Small intestine (tissue), 16 donors: ENCODE measurements at places on chromosomes 6 and 20.

- peak; percentile 83 for DNase-seq
These were observed 23.0 kb upstream of the FKBP1A start for GRCh38 chr20:1415667-1416468.

- DNase-seq = peak; percentile 83
These were observed 44.2 kb downstream of the ZNF831 start for GRCh38 chr20:59207742-59208357.

DNA sequence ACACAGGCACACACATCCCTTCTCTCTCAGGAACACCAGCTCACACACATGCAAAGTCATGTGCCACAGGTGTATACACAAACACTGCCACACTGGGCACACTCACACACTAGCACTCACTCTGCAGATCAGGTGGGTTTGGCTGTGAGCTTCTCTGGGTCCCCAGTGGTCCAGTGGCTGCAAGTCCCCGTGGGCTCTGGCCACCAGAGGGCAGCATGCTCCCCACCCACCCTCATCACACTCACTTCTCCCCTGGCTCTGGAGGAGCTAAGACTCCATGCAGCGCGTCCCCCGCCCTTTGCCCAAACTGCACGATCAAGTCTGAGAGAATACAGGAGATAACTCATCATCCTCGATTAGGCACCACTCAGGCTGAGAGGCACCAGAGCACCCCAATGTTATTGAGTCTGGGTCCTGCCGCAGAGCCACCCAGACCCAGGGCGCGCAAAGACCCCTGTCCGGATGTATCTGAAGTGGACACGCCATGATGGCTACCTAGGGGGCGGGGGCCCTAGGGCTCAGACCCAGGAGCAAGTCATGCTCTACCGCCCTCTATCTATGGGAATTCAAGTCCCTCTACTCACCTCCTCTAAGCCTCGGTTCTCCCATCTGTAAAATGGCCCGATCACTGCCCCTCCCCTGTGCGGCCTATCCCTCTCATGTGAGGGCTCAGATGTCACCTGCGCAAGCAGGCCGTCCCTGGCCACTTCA, 90.5 kb downstream of the GRM4 start:
- peak; percentile 71 for DNase-seq

DNA sequence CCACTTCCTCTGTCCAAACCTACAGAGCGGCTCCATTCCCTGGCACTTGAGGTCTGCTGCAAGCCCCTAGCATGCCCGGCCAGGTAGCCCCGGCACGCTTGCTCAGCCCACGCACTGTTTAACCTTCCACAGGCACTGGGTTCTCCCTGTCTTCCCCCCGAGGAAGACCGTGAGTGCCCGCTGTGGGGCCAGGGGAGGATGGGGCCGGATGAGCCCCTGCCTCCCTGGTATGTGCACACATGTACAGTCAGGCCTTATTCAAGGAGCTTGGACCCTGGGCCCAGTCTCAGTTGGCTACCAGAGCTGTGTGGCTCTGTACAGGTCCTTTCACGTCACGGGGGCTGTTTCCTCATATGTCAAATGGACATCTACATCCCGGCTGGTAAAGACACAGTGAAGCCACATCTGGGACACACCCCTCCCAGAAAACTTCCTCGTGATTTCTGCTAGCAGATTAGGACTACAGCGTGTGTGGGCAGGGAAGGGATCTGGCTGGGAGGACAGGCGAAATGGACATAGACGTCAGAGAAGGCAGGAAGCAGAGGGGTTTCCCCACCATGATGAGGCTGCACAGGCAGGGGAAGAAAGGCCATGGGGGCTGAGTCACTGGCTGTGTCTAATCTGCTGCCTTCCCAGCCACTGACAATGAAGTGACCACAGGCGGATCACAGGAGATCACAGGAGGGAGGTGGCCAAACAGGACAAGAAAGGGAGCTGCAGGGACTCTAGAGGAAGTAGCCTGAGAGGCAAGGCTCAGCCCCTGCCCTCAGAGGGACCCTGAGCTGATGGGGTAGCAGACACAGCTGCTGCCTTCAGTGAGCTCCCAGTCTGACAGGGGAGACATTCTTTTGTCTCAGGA, 62.9 kb downstream of the MRPL14 start:
- no peak for DNase-seq

DNA sequence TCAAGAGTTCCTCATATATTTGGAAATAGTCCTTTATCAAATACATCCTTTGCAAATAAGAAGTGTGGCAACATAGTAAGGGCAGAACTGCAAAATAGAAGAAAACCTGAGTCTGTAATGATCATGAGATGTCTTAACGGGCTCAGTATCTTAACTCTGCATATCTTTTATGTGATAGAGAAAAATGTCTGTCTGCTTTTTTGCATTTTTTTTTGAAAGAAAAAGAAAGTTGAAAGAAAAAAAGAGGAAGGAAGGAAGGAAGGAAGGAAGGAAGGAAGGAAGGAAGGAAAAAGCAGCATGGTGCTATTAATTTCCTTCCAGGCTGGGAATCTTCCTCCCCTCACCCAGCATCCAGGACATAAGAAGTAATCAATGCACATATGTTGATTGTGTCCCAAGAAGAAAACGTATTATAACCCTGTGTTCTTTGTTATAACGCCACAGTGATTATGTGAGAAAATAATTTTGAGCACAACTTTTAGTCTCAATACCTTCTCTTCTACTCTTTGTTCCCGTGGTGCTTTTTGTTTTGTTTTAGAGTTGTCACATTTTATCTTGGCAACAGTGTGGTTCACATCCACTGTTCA, 58.7 kb upstream of the PCSK2 start:
- no peak for DNase-seq

- DNase-seq = no peak
These were observed 405.6 kb downstream of the BTBD9 start for GRCh38 chr6:38234141-38234540.

GRCh38 chr6:54003316-54003715, 107.9 kb upstream of the MLIP start:
- DNase-seq = no peak

DNA sequence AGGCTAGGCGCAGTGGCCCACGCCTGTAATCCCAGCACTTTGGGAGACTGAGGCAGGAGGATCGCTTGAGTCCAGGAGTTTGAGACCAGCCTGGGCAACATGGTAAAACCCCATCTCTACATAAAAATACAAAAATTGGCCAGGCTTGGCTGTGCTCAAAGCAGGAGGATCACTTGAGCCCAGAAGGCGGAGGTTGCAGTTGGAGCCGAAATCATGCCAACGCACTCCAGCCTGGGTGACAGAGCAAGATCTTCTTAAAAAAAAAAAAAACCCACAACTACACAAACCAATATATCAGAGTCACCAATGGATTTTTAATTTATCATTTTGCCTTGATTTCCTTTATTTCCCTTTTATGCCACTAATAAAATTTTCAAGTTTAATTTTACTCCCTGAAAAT, 9.3 kb downstream of the MAP3K5 start:
- DNase-seq = no peak

DNA sequence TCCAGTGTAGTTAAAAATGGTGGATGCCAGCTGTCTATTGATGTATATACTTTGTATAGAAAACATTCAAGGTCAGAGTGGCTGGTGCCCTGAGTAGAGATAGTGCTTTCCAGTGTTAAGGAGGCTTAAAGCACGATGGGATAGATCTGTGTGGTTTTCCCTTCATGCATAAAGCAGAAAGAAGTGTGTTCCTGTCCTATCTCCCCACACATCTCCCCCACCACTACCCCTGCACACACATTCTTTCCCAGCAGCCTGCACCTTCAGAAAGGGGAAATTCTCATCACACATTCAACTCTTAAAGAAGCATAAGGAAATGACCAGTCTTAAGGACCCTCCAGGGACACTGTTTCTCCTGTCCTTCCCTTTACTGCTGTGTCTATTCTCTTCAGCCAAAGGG, 221.7 kb upstream of the TAB2 start:
- no peak for DNase-seq

DNA sequence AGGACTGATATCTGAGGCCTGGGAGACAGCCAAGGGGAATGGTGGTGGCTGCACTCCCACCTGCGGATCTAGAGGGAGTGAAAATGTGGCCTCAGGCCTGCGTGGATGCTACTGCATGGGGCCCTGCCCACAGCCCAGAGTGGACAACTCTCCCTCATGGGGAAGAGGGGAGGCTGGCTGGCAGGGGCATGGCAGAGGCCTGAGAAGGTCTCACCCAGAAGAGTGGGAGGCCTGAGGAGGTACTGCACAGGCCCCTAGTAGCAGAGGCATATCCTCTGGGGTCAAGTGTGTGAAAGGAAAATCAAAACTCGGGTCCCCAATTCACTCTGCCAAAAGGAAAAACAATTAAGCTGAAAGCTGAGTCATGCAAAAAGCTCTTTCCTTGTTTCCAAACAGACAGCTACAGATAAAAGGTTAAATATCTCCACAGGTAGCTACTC, 158.2 kb downstream of the AKAP7 start:
- DNase-seq = peak; percentile 38

DNA sequence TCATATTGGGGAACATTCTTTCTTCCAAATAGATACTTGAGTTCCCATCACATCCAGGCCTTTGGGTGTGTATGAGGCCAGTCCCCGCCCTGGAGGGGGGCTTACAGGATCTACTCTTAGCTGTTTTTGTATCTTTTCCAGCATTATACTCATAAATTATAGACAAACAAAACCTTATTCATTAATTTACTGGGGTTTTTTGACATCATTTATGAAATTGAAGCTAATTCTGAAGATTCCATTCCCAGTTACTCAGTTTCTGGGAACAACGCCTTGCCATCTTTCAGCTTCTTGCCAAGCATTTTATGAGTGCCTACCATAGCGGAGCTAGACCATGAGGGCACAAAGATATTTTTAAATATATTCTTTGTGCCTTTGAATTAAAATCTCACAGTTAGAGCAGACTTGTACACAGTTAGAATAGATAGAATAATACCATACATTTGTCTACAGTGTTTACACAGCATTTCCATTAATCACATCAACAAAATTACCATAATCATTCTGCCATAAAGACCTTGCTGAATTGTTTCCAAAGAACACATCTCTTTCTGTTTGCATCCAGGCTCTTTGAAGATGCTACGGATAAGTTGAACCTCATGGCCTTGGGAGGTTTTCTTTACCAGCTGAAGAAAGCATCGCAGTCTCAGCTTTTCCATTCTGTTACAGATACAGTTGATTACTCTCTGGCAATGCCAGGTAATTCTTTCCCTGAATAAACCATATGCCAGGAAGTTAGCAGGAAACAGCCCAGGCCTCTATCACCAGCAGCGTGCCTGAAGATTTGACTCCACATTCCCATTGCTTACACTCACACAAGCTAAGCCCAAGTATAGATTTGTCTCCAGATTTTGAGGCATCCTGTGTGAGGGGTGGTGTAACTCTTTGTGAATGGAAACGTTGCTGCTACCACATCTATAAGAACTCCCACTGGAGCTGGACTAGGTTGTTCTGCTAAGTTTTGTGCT, 75.4 kb upstream of the PBOV1 start:
- DNase-seq = no peak

- peak; percentile 52 for DNase-seq
These were observed 7.3 kb upstream of the LBP start for GRCh38 chr20:38338849-38339520.

GRCh38 chr20:46307999-46308257, 370 bp downstream of the CDH22 start:
- DNase-seq = no peak

DNA sequence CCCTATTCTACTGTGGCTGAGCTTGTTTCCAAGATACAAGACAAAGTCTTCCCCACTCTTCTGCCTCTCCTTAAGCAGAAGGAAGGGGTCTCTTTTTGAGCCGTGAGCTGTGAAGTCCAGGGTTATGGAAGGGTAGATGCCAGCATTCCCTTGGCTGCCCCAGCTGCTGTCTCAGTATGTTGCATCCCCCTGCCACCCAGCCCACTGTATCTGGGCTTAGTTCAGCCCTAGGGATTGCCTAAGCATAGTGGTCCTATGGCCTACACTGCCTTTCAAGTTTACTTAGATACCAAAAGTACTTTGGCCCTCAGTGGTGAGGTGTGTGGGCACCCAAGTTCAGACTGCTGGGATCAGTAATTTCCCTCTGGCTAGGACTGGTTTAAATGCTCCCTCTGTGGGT, 421.9 kb upstream of the KHDRBS2 start:
- DNase-seq = no peak

DNA sequence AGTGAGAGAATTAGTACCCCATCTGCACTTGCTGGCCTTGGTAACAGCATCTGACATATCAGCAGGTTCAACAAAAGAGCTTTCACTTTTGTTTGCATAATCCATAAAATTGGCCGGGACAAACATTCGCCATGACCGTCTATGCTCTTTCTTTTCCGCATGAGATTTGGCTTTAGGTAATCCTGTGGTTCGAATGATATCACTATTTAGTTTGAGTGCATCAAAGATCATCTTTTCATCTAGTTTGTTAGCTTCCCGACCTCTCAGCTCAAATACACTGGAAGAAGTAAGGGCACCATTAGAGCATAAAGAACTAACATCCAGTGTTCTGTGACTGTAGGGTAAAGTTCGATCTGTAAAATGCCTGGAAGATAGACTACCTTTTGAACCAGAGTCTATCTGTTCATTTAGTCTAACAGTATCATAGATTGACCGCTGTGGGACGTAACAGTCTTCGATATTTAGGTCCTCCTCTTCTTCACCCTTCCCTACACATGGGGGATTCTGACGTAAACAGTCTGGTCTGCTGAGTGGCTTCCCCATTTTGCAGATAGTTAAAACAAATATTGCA, 101.6 kb downstream of the DST start:
- DNase-seq = peak; percentile 79

DNA sequence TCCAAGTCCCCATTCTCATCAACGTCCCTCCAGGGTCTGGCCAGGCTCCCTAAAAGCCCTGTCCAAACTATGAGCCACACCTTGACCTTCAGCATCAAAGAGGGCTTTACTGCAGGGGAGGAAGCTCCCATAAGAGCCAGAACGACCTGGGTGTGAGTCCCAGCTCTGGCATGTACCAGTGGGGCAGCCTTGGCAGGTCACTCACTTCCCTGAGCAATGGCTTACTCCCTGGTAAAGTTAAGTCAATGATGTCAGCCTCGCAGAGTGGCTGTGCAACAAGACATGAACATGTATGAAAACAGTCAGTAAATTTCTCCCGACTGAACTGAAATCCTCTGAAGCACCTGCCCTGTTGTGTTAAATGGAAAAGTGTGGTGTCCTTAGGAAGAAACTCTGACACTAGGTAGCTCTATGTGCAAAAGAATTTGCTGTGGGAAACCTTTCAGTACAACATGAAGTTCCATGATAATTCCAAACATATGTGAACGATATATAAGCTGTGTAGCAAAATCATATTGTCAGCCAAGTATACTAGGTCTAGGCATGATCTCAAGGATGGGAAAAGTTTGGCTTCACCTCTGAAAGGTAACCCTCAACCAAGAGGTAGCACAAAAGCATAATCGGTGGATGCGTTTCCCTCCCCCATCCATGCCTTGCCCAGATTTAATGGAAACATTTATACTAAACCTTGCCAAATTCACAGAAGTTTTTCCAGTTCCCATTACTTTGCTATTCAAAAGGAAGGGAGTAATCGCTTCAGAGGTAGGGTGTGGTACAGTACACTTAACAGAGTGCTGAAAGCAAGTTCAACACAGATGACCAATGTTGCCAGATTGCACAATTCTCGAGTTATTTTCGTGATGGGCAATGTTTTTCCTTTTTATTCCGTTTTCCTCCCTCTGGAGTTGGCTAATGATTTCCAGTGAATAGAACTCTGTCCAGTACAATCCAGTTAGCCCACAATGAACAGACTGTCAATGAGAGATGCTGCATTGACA, 49.0 kb upstream of the RANBP9 start:
- DNase-seq = no peak
